ENCODE measurements at places on chromosomes 6 and 20.

- DNase-seq = no peak
Measured at GRCh38 chr6:150586850-150587359, 12.8 kb upstream of the PLEKHG1 start.

GRCh38 chr6:139485742-139486475 is 111.5 kb upstream of the CITED2 start:
- DNase-seq = no peak

DNA sequence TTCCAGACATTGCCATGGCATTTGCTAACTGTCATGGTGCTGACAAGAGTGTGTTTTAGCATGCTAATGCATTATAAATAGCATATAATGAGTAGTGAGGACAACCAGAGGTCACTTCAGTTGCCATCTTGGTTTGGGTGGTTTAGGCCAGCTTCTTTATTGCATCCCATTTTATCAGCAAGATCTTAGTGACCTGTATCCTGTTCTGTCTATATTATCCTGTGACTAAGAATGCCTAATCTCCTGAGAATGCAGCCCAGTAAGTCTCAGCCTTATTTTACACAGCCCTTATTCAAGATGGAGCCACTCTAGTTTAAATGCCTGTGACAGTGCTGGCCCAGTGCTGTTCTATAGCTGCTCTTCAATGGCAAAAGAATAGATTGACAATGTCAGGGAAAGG is 781.0 kb upstream of the ADGRB3 start:
- no peak for DNase-seq

GRCh38 chr6:112939563-112939962 is 592.4 kb downstream of the RFPL4B start:
- no peak for DNase-seq

DNA sequence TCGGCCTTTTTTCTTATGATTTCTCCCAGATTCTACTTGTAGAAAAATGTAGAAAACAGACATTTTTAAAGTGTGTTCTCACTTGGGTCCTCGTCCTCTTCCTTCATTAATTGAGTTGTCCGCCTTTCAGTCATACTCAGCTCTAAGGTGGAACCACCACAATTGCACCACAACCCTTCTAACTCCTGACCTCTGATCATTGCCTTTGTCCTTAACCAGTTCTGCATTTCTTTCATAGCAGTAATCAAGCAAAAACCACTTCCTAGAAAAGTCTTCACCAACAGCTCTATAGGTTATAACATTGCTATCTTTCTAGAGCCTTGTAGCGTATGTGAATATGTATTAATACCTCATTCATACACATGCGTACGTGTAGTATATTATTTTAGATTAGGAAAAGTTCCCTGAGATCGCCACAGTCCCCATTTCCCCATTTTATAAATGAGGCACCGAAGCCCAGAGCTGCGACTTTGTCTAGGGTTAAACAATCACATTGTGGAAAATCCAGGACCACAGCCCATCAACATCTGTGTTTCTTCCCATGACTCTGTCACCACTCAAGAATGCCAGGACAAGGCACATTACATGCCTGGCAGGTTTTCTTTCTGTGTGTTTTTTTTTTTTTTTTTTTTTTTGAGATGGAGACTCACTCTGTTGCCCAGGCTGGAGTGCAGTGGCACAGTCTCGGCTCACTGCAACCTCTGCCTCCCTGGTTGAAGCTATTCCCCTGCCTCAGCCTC is 175.5 kb downstream of the BTBD3 start:
- no peak for DNase-seq

DNA sequence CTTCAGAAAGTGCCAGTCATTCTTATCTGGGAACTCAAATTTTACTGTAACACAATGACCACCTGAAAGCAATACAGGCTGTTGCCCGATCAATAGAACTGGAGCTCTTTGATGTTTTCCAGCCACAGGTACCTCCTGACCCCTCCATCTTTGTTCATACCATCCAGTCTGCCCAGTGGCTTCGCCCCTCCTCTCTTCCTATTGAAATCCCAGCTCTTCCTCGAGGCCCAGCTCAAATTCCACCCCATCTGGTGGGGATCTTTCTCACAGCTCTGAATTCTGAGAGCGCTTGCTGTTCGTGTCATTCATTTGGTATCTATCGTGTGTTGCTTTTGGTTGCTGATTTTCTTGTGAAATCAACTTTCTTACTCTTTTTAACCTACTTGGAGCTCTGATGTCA is 87.9 kb upstream of the CNKSR3 start:
- no peak for DNase-seq

- no peak for DNase-seq
Measured at GRCh38 chr20:46970937-46971630, 76.4 kb downstream of the EYA2 start.

DNA sequence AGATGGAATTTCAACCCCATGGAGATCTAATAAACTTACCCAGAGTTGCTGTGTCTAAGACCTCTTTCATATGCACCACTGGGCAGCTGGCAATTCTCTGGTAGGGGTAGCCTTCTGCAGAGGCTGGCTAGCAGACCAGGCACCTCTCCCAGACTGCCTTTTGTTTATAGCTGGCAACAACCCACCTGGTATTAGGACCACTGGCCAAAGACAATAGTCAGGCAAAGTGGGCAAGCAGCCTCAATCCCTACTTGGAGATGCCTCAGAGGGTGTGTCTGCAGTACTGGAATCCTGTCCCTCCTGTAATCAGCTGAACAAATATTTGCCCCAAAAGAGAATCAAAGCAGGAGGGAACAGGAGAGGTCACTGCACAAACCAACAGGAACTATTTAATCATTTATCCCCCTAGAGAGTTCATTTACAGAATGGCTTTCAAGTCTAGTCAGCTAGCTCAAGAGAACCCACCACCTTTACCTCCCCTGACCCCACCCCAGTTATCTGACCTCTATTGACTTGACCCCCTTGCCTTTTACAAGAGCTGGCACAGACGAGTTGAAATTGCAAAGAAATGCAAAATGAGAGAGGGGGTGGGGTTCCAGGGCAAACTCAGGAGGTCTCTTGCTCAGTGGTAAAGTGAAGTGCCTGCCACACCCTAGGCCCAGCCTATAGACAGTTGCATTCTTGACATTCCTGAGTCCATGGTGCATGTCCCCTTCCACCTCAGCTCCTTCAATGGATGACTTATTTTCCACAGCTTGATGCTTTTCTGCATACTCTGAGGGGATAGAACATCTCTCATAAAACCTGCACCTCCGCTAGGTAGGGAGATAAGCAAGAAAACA is 2.8 kb downstream of the BCL2L1 start:
- no peak for DNase-seq

DNA sequence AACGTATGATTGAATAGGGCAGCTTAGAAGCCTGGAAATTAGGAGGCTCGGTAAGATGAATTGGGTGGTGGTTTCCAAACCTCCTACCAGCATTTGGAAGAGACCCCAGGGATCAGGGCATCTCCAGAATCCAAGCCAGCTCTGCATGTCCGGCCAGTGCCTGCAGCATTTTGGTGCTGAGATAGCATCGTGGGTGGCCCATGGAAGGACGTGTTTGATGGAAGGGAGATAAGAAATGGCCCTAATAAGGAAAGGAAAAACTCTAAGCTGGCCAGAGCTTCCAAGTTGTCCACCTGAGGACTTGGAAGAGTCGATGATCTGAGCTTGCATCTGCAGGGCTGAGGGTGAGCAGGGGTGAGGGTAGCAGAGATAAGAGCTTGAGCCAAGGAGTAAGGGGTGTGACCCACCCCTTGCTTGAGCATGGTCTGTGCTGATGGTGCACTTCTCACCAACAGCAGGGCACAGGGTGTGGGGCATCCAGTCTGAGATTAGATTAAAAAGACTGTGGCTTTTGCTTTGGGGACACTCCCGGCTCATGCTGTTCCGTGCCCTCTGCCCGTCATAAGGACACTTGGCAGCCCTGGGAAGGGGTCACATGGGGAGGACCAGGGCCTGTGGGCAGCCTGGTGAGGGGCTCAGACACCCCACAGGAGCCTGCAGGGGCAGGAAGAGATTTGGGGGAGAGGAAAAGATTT is 213.2 kb downstream of the ERMARD start:
- DNase-seq = no peak

DNA sequence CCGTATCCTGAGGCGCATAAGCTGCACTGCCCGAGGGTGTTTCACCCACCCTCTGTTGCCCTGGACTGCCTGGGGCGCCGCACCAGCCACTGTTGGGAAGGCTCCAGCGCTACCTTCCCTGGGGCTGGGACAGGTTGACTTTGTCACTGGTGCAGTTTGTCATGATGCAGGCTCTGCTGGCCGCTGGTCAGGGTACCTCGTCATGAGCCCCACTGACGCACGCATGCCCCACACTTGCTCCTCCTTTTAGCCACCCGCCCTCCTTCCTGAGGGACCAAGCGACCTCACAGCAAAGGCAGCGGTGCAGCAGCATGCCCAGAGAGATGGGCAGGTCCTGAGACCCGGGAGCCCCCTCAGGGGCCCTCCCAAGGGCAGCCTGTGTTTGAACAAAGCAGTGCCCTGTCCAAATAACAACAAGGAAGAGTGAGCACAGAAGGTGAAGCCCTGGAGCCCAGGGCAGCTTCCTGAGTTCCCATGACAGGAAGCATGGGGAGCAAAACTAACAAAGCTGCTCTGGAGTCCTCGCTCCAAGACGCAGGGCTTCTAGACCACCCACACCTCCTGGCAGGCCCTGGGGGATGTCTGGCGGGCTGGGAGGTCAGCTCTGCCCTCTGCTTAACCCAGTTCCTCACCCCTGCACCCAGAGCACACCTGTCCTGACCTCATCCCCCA is 50.1 kb upstream of the SMOC2 start:
- no peak for DNase-seq

DNA sequence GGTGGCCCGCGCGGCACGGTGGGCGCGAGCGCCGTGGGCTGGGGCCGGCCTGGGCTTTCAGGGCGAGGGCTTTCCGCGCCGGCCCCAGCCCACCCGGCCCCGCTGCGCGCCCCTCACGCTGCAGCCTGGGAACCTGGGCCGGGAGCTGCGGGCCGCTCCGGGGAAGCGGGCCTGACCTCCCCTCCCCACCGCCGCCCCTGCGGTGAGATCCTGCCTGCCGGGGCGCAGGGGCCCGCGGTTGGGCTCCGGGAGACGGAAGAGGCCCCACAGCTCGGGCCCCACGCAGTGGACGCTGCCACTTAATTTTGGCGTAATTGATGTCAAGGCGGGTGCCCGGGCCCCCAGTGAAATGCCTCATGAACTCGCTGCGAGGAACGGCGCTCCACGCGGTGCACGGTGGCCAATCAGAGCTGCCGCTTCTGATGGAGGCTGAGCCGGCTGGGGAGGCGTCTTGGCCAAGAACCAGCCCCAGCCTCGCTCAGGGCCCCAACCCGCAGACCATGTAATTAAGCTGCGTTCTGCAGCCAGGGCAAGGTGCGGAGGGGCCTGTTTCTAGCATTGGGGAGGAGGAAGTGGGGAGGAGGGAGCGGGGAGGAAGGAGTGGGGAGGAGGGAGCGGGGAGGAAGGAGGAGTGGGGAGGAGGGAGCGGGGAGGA is 96.1 kb upstream of the BHLHE23 start:
- peak; percentile 48 for DNase-seq

GRCh38 chr6:15464211-15464725 is 198.6 kb downstream of the DTNBP1 start:
- DNase-seq = peak; percentile 43

DNA sequence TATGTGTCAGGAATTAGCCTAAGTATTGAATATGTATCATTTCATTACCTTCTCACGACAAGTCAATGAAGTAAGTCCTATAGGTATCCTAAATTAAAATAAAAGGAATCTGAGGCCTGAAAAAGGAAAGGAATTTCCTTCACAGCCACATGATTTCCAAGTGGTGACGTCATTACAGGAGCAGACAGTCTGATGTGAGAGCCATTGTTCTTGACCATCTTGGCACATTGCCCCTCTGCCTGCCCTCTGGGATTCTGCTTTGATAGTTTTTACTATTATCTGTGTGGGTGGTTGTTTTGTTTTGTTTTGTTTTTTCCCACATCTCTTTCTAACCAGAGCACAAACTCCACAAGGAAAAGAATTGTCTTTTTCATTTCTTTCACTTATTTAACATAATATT is 219.8 kb upstream of the UFL1 start:
- no peak for DNase-seq

DNA sequence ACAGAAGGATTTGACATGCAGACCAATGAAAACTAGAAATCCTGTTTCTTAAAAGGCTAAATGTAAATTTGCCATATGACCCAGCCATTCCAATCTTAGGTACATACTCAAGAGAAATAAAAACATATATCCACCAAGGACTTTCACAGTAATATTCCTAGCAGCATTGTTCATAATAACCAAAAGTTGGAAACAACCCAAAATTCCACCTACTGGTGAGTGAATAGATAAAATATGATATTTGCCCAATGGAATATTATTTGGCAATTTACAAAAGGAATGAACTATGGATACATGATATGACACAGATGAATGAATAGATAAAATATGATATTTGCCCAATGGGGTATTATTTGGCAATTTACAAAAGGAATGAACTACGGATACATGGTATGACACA is 22.7 kb downstream of the MTCL3 start:
- DNase-seq = no peak

- no peak for DNase-seq
Measured at GRCh38 chr20:25303292-25304024, 55.6 kb downstream of the PYGB start.

- DNase-seq = no peak
Measured at GRCh38 chr6:21225912-21226311, 367.6 kb upstream of the SOX4 start.

GRCh38 chr6:169038691-169039090 is 215.0 kb downstream of the THBS2 start:
- no peak for DNase-seq

All from effector memory CD4-positive, alpha-beta T cell (primary cell).